Hematopoietic multipotent progenitor cell treated with erythropoietin and hydrocortisone succinate and interleukin-3 and kit ligand, for 15 days (in vitro differentiated cells): ENCODE measurements at places on chromosomes 11 and 22.

- no peak for DNase-seq
Measured at GRCh38 chr22:20561882-20562281, 54.5 kb downstream of the MED15 start.

- no peak for DNase-seq
Measured at GRCh38 chr11:82636615-82637014, 97.0 kb downstream of the FAM181B start.

GRCh38 chr22:19981171-19981960 is 35.3 kb downstream of the ARVCF start:
- no peak for DNase-seq

GRCh38 chr11:85236211-85236610 is 390.9 kb downstream of the DLG2 start:
- no peak for DNase-seq

GRCh38 chr22:27100789-27101188 is 443.4 kb downstream of the MIAT start:
- no peak for DNase-seq

GRCh38 chr22:45916515-45916914 is 60.4 kb downstream of the WNT7B start:
- no peak for DNase-seq
